ENCODE measurements at places on chromosomes 12 and 14. TPM values are rescaled to one million over a fixed set of nuclear protein-coding genes. Genes with fewer than 3 reads are reported as not detected.

C1R gene
- 1.4 TPM for total RNA-seq

SYCP3 gene
- 0.16 TPM for total RNA-seq

DERA gene
- 30.9 TPM for total RNA-seq

LRRK2 gene
- total RNA-seq: not detected

RPGRIP1 gene
- total RNA-seq: 0.14 TPM

ABCC9 gene
- total RNA-seq: not detected

CD9 gene
- total RNA-seq: 11.5 TPM

NDUFB1 gene
- total RNA-seq: 118 TPM

ACOT4 gene
- 3.0 TPM for total RNA-seq

CLEC1B gene
- total RNA-seq: not detected

PTPN6 gene
- total RNA-seq: 483 TPM

TAS2R13 gene
- 0.35 TPM for total RNA-seq

PTGDR gene
- total RNA-seq: not detected

INHBC gene
- not detected for total RNA-seq

RAB15 gene
- 3.7 TPM for total RNA-seq

ARHGAP9 gene
- 77.7 TPM for total RNA-seq

REM2 gene
- total RNA-seq: 0.48 TPM

CACNA1C gene
- 0.11 TPM for total RNA-seq

CAPZA3 gene
- not detected for total RNA-seq

TAS2R43 gene
- 0.81 TPM for total RNA-seq

GUCY2C gene
- not detected for total RNA-seq

PPP2R5C gene
- total RNA-seq: 232 TPM

ANKRD33 gene
- not detected for total RNA-seq

REC8 gene
- 25.6 TPM for total RNA-seq

DNAH10 gene
- total RNA-seq: 0.16 TPM

CMA1 gene
- total RNA-seq: not detected

CISTR gene
- not detected for total RNA-seq

Data from activated CD4-positive, alpha-beta T cell treated with anti-CD3 and anti-CD28 coated beads for 36 hours (primary cell).